Mesothelial cell of epicardium (in vitro differentiated cells): ENCODE measurements at places on chromosomes 3 and 15.

- no peaks in the 10 kb centered on the region for H3K36me3 ChIP-seq
- H3K27ac ChIP-seq: peak overlapping the region; percentile 90
- no peak overlapping the region for H3K4me3 ChIP-seq
- DNase-seq: no peak
Observed at GRCh38 chr3:170448584-170448983, 29.9 kb downstream of the CLDN11 start.

DNA sequence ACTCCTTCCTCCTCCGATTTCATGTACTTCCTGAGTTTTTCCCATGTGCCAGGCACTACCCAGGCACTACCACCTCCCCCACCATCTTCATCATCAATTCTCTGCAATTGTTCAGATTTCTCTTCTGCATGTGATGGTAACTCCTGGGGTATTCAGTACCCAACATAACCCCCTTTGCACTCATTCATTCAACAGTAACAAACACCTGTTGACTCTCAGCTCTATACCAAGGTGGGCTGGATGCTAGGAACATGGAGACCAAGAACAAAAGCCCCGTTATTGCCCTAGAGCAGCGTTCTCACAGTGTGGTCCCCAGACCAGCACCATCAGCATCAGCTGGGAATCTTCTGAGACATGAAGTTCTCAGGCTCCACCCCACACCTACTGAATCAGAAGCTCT is 113.0 kb upstream of the CHD2 start:
- no peak overlapping the region for H3K27ac ChIP-seq
- H3K36me3 ChIP-seq: peaks cover 21% of the 10 kb centered on the region
- no peak for DNase-seq
- H3K4me1 ChIP-seq: no peaks in the 10 kb centered on the region

GRCh38 chr3:40128166-40128565 is 181.3 kb upstream of the EIF1B start:
- no peak overlapping the region for H3K27ac ChIP-seq
- H3K27me3 ChIP-seq: peaks cover 15% of the 10 kb centered on the region
- H3K4me1 ChIP-seq: no peaks in the 10 kb centered on the region
- no peaks in the 10 kb centered on the region for H3K36me3 ChIP-seq

GRCh38 chr3:177565981-177566380 is 368.7 kb upstream of the TBL1XR1 start:
- H3K4me1 ChIP-seq: peaks cover 23% of the 10 kb centered on the region
- H3K27me3 ChIP-seq: no peaks in the 10 kb centered on the region
- H3K27ac ChIP-seq: no peak overlapping the region
- DNase-seq: no peak

GRCh38 chr3:73394240-73394639 is 230.5 kb downstream of the PDZRN3 start:
- no peaks in the 10 kb centered on the region for H3K27me3 ChIP-seq
- H3K4me3 ChIP-seq: no peak overlapping the region
- H3K36me3 ChIP-seq: peaks cover 39% of the 10 kb centered on the region
- no peak overlapping the region for H3K27ac ChIP-seq

- no peak overlapping the region for H3K4me3 ChIP-seq
- no peak for DNase-seq
- H3K36me3 ChIP-seq: no peaks in the 10 kb centered on the region
- no peaks in the 10 kb centered on the region for H3K27me3 ChIP-seq
- no peak overlapping the region for H3K27ac ChIP-seq
Observed at GRCh38 chr3:4950351-4950784, 28.9 kb upstream of the BHLHE40 start.

- H3K4me3 ChIP-seq: no peak overlapping the region
- DNase-seq: no peak
- no peaks in the 10 kb centered on the region for H3K27me3 ChIP-seq
- peaks cover 2% of the 10 kb centered on the region for H3K36me3 ChIP-seq
- H3K27ac ChIP-seq: peak overlapping the region; percentile 40
- peaks cover 56% of the 10 kb centered on the region for H3K4me1 ChIP-seq
Observed at GRCh38 chr3:172135185-172135584, 95.8 kb downstream of the FNDC3B start.

DNA sequence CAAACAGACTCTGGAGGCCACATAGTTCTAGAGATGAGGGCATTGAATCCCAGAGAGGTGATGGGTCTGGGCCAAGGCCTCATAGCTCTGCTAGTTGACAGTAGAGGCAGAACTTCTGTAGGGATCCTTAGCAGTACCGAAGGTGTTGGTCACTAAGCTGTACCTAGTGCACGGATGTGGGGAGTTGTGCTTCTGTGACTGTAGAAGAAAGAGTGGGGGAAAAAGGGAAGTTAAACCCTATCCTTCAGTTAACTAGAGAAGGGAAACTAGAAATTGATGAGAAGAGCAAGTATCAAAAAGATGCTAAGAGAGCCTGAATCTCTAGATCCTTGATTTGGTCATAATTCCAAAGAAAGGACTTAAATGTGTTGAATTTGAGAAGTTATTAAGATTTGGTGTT is 186.7 kb downstream of the NFKBIZ start:
- no peaks in the 10 kb centered on the region for H3K27me3 ChIP-seq
- peaks cover 10% of the 10 kb centered on the region for H3K4me1 ChIP-seq
- no peak for DNase-seq
- peak overlapping the region; percentile 44 for H3K27ac ChIP-seq
- H3K36me3 ChIP-seq: peaks cover 9% of the 10 kb centered on the region

GRCh38 chr15:38672814-38673670 is 108.4 kb upstream of the RASGRP1 start:
- H3K4me1 ChIP-seq: peaks cover 8% of the 10 kb centered on the region
- DNase-seq: no peak
- H3K36me3 ChIP-seq: no peaks in the 10 kb centered on the region
- no peaks in the 10 kb centered on the region for H3K27me3 ChIP-seq

GRCh38 chr3:193870376-193871219 is 265.4 kb upstream of the HES1 start:
- no peaks in the 10 kb centered on the region for H3K27me3 ChIP-seq
- peaks cover 45% of the 10 kb centered on the region for H3K4me1 ChIP-seq
- H3K36me3 ChIP-seq: no peaks in the 10 kb centered on the region
- DNase-seq: no peak
- no peak overlapping the region for H3K4me3 ChIP-seq

- no peaks in the 10 kb centered on the region for H3K36me3 ChIP-seq
- no peak overlapping the region for H3K27ac ChIP-seq
- DNase-seq: no peak
- peaks cover 20% of the 10 kb centered on the region for H3K27me3 ChIP-seq
- H3K4me3 ChIP-seq: no peak overlapping the region
- H3K4me1 ChIP-seq: peaks cover 4% of the 10 kb centered on the region
Observed at GRCh38 chr3:126414406-126414805, 19.7 kb downstream of the CFAP100 start.

GRCh38 chr15:31230630-31231485 is 95.8 kb upstream of the KLF13 start:
- H3K27me3 ChIP-seq: peaks cover 13% of the 10 kb centered on the region
- H3K4me1 ChIP-seq: peaks cover 5% of the 10 kb centered on the region
- H3K4me3 ChIP-seq: no peak overlapping the region
- no peak overlapping the region for H3K27ac ChIP-seq

- no peak for DNase-seq
- H3K27ac ChIP-seq: no peak overlapping the region
- H3K4me1 ChIP-seq: no peaks in the 10 kb centered on the region
- no peaks in the 10 kb centered on the region for H3K27me3 ChIP-seq
- no peak overlapping the region for H3K4me3 ChIP-seq
Observed at GRCh38 chr3:52341123-52341522, 25.0 kb downstream of the DNAH1 start.

DNA sequence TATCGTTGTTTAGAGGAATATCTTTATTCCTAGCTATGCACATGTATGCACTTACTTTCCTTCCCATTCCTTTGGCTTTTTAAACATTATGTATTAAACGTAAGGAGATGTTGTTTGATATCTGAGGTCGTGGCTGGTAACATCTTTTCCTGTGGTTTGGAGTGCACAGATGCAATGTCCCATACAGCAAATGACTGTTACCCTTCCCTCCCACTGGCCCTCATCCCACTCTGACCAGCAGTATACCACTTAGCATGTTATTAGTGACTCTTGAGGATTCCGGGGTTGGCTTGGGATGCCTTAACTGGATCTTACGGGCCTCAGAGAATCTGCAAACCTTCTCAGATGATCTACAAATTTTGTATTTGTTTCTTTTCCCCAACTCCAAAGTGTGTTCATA is 34.5 kb downstream of the TGFBR2 start:
- H3K4me3 ChIP-seq: no peak overlapping the region
- no peak for DNase-seq
